ENCODE measurements at places on chromosomes 12 and 14.

DNA sequence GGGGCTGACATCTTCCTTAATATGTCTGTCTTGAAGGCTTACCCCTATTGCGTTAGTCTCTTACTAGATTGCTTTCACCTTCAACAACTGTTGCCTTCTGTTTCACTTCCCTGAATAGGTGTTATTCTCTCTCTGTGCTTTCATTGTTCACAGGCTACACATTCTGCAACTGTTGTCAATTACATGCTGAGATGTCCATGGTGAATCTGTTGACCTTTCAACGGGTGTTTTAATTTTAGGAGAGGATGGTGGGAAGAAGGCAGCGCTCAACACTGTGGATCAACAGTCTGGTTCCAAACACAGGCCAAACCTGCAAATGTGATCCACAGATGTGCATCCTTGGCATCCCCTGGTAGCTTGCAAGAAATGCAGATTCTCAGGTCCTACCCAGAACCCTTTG lies 101.9 kb downstream of the DACT1 start:
- no peak for DNase-seq

DNA sequence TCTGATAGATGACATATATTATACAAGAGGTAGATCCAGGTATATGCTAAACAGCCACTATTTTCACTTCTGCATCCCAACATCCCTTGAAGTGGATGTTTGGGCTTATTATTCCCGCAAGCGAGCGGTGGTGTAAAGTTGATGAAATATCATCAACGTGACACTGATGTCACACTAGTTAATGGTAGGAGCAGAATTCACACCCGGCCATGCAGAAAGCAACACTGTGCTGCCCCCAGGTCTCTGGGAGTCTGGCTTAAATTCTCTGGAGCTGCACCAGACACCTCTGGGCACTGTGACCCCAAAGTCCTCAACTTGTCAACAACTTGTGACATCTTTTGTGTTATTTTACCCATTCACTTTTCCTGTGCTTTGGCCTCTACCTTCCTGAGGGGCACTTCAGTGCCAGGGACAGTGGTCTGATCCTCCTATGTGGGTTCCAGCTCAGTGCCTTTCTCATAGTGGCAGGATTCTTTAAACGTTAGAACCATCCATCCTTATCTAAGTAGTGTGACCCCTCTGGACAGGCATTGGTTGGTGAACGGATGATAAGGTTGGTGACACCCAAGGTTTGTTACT lies 952 bp downstream of the DRAM1 start:
- DNase-seq = no peak

DNA sequence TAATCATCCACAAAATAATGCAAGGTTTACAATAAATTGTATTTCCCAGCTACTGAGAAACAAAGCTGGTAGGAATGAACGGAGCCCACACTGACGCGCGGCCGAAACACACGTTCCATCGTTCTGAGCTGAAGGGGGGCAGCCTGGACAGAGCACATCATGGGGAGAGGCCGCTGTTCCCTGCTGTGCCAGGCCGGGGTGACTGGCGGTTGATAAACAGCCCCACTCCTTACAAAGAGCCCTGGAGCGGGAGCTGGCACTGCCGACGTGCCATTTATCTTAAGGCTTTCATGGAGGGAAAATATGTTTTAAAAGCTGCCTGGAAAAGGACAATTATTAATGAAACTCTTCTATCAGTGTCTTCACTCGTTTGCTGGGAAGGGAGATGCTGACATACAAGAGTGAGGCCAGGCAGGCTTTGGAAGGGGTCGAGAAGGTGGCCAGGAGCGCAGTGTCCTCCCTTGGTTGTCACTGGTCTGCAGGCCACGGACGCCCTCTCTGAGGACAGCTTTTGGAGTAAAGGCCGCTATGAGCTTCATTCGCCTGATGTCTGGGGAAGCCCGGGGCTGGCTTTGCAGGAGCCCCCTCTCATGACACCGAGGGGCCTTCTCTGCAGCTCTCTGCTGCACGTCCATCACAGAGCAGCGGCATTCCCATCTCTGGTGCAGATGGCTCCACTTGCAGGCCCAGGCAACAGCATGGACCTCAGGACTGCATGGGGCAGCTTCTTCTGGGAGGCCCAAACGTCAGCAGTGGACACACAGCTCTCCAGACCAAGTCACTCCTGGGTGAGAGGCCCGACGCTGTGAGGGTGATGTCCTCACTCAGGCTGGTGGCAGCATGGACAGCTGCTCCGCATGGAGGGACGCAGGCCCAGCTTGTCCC lies 355.3 kb upstream of the SFSWAP start:
- no peak for DNase-seq

DNA sequence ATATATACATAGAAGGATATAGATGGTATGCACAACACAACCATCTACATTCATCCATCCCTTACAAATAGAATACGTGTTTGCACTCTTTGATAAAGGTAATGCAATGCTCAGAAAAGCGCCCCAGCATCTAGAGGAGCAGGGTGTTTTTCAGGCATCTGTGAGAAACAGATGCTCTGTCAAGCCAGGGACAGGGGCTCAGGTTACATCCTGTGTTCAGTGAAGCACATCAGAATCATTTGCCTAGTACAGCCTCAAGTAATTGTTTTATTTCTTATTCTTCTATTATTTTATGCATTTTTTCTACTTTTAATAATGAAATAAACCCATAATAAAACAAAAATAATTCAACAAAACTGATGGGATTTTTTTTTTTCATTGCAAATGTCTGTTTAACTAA lies 50.5 kb upstream of the HIF1A start:
- no peak for DNase-seq

GRCh38 chr12:2644683-2645405 lies 149.9 kb upstream of the FKBP4 start:
- DNase-seq = no peak
